ENCODE measurements at places on chromosomes 1 and 21.

- DNase-seq, result no peak
These were observed 72.9 kb upstream of the CDC42BPA start for GRCh38 chr1:227391211-227391610.

DNA sequence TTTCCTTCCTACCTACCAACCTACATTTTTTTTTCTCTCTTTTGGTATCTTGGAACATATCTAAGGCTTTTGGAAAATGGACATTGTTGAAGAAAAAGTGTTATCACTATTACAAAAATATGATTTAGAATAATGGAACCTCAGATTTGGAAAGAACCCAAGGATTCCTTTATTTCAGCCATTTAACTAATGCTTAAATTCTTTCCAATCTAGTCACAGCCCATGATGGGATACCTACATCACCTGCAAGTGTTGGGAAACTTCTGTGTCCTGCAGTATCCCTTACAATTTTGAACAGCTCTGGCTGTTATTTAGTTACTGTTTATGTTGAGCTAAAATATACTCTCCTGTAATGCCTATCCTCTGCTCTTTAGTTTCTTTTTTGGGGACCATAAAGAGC, 22.3 kb upstream of the APOBEC4 start:
- no peak for DNase-seq

DNA sequence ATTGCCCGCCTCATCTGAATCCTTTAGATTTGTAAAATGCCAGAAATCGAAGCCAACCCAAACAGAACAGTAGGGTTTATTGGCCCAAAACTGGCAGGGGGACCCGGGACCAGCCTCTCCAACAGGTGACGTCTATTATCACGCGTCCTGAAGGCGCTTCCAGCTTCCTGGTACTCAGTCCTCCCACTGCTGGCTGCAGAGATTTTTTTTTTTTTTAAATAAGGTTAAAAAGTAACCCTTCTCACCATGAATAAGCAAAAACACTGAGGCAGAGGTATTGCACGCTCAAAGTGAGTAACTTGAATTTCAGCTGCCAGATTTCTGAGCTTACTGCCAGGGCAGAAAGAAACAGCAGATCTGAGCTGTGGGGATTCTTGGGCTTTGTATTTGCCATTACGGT, 54.4 kb upstream of the GCLM start:
- DNase-seq, result no peak

GRCh38 chr1:77625250-77625649, 57.2 kb downstream of the ZZZ3 start:
- no peak for DNase-seq

- no peak for DNase-seq
These were observed 52.0 kb upstream of the CAMK1G start for GRCh38 chr1:209531549-209531948.

DNA sequence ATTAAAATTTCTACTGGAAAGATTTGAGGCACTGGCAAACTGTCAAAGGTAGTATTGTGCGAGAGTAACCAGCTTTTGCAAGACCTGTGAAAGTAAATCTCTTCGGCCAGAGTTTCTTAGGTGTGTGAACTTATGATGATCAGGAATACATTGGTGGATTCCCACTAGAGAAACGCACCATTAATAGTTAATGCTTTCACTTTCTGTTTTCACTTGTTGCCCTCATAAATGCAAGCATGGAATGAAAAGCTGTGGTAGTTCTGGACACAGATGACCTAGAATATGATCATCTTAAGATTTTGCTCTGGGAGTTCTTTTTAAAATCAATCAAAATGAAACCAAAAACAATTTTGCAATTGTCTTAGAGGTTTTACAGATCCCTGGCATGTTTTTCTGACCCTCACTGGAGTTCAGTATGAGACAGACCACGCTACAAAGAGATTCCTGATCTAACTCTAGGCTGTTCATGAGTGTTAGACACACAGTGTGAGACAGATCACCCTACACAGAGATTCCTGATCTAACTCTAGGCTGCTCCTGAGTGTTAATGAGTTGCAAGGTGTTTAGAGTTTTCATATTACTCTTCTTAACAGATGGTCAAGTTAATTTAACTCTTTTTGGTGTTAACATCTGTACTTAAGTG, 98.8 kb downstream of the SDCCAG8 start:
- DNase-seq, result no peak

- DNase-seq, result no peak
These were observed 20.8 kb downstream of the GNAT2 start for GRCh38 chr1:109598655-109599054.

DNA sequence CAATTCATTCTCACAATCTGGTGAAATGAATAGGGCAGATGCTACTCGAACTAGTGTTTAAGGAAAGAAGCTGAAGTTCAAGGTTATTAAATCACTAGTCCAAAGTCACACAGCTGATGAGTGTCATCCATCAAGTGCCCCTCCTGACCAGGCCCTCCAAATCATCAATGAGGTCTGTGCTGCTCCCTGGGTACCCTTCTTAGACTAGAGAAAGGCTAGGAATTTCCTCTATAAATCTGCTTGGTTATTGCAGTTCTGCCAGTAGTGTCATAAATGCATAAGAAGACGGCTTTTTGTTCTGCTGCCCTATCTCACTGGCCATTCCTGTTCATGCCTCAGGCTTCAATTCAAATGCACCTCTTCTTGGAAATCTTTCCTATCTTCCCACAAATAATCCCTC, 5.5 kb upstream of the KRTAP21-1 start:
- DNase-seq, result no peak

GRCh38 chr1:209130886-209131285, 452.6 kb upstream of the CAMK1G start:
- no peak for DNase-seq

GRCh38 chr1:203045821-203046594, 19.7 kb downstream of the PPFIA4 start:
- DNase-seq, result no peak

GRCh38 chr1:18752409-18752808, 107.1 kb downstream of the TAS1R2 start:
- DNase-seq, result no peak

- DNase-seq, result no peak
These were observed 128.3 kb downstream of the CASZ1 start for GRCh38 chr1:10667861-10668761.

DNA sequence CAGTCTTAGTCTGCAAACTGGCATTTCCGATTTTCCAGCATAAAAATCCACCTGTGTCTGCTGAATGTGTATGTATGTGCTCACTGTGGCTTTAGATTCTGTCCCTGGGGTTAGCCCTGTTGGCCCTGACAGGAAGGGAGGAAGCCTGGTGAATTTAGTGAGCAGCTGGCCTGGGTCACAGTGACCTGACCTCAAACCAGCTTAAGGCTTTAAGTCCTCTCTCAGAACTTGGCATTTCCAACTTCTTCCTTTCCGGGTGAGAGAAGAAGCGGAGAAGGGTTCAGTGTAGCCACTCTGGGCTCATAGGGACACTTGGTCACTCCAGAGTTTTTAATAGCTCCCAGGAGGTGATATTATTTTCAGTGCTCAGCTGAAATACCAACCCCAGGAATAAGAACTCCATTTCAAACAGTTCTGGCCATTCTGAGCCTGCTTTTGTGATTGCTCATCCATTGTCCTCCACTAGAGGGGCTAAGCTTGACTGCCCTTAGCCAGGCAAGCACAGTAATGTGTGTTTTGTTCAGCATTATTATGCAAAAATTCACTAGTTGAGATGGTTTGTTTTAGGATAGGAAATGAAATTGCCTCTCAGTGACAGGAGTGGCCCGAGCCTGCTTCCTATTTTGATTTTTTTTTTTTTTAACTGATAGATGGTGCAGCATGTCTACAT, 2.5 kb upstream of the OLFML3 start:
- DNase-seq, result no peak

Data from NCI-H774 (cell line).